Naive thymus-derived CD4-positive, alpha-beta T cell (primary cell): ENCODE measurements at places on chromosomes 1 and 21. TPM values are rescaled to one million over a fixed set of nuclear protein-coding genes. Genes with fewer than 3 reads are reported as not detected.

RIMKLA gene
- total RNA-seq, result 0.05 TPM

GRCh38 chr1:207863893-207864535, 46.9 kb downstream of the CD34 start:
- peaks cover 4% of the 10 kb centered on the region for H3K36me3 ChIP-seq
- peak; percentile 35 for DNase-seq
- H3K27me3 ChIP-seq, result no peaks in the 10 kb centered on the region
- peaks cover 60% of the 10 kb centered on the region for H3K4me1 ChIP-seq

DNA sequence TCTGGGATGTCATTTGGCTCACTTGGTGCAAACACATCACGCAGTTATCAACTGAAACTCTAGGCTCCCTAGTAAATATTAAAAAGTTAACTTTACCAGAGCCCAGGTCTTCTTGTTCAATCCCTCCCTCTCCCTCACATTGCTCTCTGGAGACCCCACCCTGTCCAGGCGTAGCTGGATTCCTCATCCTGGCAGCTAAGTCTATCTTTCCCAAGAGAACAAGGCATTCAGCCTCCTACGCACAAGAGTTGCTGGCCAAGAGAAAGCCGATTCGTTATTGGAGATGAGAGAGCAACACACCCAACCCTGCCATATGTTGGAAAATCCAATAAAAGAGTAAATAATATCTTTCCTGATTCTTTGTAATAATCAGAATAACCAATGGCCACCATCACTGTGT, 117.9 kb downstream of the SLC30A10 start:
- DNase-seq, result no peak
- no peak overlapping the region for H3K4me3 ChIP-seq
- H3K27me3 ChIP-seq, result no peaks in the 10 kb centered on the region

B4GALT2 gene
- 1.9 TPM for total RNA-seq

- H3K36me3 ChIP-seq, result no peaks in the 10 kb centered on the region
- no peak overlapping the region for H3K27ac ChIP-seq
- no peaks in the 10 kb centered on the region for H3K27me3 ChIP-seq
- DNase-seq, result no peak
Observed at GRCh38 chr1:18960409-18960808, 3.9 kb upstream of the IFFO2 start.
